ENCODE measurements at places on chromosomes 2 and 18.

DNA sequence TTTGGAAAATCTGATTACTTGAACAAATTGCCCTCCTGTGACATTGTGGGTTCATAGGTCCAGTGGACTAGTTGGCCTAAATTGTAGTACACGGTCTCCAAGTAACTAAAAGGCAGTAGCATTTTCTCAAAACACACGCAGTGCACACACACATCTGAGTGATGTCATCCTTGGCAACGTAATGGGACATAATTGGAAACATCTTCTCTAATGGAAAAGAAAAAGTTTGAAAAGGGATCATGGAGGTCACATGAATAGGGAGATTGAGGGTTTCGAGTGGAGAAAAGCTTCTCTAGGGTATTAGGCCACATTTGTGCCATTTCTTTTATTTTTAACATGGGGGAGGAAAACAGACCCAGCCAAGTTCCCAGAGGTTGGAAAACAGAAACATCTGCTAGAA lies 93.3 kb downstream of the MAP4K4 start:
- DNase-seq = peak; percentile 40

DNA sequence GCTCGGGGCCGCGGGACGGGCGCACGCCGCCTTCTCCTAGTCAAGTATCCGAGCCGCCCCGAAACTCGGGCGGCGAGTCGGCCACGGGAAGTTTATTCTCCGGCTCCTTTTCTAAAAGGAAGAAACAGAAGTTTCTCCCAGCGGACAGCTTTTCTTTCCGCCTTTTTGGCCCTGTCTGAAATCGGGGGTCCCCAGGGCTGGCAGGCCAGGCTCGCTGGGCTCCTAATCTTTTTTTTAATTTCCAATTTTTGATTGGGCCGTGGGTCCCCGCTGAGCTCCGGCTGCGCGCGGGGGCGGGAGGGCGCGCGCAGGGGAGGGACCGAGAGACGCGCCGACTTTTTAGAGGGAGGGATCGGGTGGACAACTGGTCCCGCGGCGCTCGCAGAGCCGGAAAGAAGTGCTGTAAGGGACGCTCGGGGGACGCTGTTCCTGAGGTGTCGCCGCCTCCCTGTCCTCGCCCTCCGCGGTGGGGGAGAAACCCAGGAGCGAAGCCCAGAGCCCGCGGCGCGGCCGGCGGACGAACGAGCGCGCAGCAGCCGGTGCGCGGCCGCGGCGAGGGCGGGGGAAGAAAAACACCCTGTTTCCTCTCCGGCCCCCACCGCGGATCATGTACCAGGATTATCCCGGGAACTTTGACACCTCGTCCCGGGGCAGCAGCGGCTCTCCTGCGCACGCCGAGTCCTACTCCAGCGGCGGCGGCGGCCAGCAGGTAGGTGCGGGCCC lies 617 bp downstream of the FOSL2 start:
- DNase-seq = no peak

- no peak for DNase-seq
These were observed 144.3 kb downstream of the FIGN start for GRCh38 chr2:163591461-163591860.

GRCh38 chr2:148994341-148994740 lies 44.2 kb upstream of the LYPD6B start:
- no peak for DNase-seq
